Stimulated activated CD8-positive, alpha-beta memory T cell treated with anti-CD3 and anti-CD28 coated beads, Interleukin-7, amount 100 ng/mL, for 1 hour (primary cell): ENCODE measurements at places on chromosomes 5 and 9.

DNA sequence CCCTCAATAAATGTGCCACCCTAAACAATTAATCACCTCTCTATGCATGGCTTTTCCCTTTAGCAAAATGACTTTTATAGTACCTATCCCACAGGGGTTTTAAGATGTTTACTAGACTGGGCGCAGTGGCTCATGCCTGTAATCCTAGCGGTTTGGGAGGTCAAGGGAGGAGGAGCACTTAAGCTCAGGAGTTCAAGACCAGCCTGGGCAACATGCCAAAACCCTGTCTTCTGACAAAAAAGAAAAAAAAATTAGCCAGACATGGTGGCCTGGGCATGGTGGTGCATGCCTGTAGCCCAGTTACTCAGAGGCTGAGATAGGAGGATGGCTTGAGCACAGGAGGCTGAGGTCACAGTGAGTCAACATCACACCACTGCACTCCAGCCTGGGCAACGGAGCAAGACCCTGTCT, 13.5 kb downstream of the SH3TC2 start:
- no peak for DNase-seq

DNA sequence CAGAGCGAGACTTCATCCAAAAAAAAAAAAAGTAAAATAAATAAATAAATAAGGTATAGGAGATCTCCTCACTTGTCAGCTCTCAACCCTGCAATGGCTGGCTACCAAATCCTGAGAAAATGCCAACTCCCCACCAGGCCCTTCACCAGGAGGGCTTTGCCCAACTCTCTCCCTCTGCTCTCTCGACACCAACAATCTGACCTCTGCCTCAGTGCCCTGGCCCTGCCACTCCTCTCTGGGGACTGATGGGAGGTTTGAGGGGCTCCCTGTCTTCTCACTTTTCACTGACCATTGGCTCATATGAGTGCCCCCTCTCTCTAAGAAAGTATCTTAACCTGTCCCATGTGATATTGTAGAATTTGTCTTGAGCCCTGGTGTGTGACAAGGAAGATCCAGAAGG, 52.6 kb upstream of the SH3PXD2B start:
- no peak for DNase-seq

DNA sequence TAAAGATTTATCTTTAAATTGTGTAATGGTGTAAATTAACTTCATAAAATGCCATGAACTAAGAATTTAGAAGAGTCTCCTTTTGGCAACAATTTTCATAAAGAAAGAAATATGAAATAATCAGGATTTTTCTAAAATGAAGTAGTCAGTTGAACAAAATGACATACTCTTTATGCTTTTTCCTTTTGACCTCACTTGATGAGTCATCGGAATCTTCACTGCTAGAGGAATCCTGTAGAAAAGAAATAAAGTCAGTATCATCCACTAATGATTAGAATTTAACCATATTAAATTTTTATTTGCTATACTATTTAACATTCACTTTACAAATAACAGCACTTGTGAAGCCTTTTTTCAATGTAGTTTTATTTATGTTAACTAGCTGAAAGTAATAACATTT, 26.1 kb downstream of the CHD1 start:
- DNase-seq, result no peak

- no peak for DNase-seq
These were observed 10.6 kb downstream of the PRR7 start for GRCh38 chr5:177456976-177457851.

DNA sequence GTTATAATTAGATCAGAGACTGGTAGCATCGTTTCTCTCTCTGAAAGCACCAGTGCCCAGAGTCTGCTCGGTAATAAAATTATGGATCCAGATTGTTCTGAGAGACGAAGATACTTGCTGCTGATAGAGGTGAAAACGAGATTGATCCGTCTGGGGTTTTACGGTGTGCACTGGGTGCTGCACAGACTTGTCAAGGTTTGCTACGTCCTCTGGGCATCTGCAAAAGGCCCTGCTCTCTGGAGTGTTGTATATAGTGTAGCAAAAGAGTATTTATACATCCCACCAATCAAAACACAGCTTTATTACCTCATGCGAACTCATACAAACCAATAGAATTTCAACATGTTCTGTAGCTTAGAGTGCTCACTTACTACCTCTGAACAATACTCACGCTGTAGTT, 219.3 kb downstream of the PBX3 start:
- DNase-seq, result no peak

DNA sequence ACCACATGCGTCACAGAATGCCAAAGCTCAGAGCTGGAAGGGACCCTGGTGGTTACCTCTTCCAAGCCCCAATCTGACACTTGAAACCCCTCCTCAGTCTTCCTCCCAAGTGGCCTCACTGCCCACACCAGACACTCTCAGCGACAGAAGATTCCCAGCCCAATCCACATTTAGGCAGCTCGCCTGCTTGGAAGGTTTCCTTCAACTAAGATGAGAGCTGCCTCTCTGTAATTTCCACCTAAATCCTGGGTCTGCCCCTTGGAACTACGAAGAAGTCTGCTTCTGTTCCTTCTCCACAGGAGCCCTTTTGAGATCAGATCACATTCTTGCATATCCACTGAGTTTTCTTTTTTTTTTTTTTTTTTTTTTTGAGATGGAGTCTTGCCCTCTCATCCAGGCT, 83.7 kb downstream of the PAX5 start:
- DNase-seq, result no peak

- no peak for DNase-seq
These were observed 107.8 kb downstream of the PSD2 start for GRCh38 chr5:139903450-139903794.
